Fibroblast of upper back skin (primary cell): ENCODE measurements at places on chromosomes 6 and 20.
A peak's percentile ranks its signal among the peaks of the same experiment; 100 is the strongest.

DNA sequence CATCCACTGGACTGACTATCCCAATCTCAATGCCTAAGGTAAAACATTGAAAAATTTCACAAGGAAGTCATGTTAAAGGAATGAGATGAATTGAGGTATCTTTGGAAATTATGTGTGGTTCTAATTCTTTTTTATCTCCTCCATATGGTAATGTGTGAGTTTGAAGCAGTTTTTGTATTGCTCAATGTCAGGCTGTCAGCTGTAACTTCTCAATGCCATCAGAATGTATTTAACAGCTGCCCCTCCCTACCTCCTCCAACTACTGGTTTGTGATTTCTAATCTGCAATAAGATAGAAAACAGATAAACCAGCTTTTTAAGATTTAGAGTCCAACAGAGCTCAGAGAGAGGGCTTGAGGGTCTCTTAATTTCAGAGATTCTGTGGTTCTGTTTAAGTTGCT lies 1005.8 kb upstream of the ADGRB3 start:
- peak; percentile 82 for DNase-seq

DNA sequence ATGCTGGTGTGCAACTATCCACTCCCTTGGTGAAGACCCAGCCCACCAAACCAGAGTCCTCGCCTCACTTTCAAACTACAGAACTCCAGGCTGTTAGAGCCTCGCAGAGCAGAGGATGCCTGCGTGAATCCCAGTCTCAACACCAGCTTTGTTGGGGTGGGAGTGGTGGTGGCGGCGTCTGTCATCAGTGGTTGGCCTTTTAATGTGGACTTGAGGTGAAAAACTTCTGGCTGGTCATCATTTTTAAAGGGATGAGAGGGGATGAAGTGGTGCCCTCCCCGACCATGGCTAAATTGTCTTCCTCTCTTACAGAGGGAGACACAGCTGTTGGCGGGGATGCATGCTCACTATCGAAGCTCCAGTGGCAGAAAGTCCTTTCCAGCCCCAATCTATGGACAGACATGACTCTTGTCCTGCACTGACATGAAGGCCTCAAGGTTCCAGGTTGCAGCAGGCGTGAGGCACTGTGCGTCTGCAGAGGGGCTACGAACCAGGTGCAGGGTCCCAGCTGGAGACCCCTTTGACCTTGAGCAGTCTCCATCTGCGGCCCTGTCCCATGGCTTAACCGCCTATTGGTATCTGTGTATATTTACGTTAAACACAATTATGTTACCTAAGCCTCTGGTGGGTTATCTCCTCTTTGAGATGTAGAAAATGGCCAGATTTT lies 54.9 kb downstream of the EZR start:
- no peak for DNase-seq

DNA sequence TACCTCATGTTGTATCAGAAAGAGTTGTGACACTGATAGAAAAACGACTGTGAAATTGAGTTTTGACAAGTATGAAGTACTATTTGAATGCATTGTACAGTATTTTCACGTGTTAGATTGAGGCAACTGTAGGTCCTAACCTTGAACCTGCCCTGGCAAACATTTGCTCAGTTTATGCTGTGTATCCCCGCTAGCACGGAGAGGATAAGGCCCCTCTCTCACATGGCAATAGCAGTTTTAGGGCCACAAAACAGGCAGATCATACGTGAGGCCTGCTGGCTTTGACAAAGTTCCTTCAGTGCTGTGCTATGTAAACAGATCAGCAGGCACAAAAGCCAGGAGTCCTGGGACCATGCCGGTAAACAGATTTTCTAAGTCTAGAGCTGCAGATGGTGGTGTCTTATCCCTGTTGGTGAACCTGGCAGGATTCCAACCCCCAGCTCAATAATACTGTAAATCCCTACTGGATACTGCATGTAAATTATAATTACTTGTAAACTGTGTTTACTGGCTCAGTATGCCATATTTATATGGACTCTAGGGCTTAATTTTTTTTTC lies 23.8 kb upstream of the FAM217A start:
- no peak for DNase-seq

DNA sequence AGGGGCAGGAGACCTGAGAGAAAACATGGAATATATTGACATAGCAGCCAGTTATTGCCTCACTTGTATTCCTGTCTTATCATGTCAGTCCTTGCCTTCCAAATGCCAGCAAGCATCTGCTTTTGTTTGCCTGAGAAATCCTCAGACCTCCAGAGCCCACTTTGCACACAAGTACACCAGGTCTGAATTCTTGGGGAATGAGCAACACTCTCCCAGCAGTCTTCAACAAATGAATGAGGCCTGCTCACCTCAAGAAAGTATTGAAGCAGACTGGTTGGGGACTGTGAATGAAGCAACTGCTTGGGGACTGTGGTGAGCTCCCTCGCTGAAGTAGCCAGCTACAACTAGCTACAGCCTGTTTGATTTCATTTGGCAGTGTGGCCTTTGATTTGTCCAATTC lies 172.8 kb upstream of the SPTLC3 start:
- peak; percentile 0 for DNase-seq

DNA sequence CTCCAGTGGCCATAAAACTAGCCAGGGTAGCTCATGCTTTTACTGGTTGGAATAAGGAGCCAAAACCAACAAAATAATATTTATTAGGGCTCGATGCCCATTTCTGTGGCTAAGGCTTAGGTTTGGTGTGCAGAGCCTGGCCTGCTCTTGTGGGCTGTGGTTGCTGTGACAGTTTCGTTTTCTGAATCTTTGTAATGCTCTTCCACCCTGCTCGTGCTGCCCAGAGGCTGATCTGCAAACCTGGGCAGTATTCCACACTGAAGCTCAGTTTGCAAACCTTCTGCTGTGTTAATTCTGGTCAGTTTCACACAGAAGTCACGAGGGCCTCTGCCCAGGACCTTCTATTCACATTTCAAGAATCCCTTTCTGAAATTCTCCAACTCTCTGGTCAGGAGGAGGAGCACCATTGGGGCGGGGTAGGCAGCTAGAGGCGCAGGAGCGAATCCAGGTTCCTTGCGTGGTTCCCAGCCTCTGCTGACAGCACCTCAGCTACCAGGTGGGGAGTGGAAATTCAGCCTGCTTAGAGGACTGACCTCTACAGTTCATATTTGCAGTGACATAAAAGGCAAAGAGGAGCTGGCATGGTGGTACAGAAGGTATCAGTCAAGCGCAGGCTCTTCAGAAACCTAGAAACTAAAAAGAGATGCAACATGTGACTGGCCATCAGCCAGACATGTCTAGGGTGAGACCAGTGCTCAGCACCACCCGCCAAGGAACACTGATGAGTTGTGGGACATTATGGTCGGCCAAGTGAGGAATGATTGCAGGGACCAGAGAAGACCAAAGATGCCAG lies 14.3 kb upstream of the C20orf144 start:
- DNase-seq: peak; percentile 39

DNA sequence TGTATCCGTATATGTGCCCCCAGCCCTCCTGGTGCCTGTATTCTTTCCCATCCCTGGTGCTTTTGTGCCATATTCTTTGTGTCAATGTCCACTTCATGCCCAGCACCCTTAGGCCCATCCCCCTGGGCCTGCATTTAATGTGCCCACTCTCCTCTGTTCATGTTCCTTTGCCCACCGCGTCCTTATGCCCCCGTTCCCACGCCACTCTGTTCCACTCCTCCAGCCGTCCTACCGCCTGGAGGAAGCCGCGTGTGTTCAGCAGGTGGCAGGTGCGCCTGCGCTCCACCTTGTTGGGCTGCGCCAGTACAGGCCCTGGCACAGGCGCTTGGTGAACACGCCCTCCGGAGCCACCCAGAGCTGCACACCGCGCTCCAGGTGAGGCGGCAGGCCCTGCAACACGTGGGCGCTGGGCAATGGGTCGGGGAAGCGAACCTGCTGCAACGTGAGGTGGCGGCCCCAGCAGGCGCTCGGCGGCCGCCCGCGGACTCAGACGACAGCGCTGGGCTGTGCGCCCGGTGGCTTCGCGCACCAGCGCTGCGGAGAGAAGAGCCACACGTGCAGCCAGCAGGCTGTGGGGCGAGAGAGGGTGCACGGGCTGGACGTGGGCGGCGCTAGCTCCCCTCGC lies 4.0 kb upstream of the FOXS1 start:
- no peak for DNase-seq

GRCh38 chr20:53500651-53501050 lies 93.0 kb downstream of the ZNF217 start:
- no peak for DNase-seq

GRCh38 chr20:31260326-31260932 lies 3.0 kb downstream of the DEFB115 start:
- no peak for DNase-seq

DNA sequence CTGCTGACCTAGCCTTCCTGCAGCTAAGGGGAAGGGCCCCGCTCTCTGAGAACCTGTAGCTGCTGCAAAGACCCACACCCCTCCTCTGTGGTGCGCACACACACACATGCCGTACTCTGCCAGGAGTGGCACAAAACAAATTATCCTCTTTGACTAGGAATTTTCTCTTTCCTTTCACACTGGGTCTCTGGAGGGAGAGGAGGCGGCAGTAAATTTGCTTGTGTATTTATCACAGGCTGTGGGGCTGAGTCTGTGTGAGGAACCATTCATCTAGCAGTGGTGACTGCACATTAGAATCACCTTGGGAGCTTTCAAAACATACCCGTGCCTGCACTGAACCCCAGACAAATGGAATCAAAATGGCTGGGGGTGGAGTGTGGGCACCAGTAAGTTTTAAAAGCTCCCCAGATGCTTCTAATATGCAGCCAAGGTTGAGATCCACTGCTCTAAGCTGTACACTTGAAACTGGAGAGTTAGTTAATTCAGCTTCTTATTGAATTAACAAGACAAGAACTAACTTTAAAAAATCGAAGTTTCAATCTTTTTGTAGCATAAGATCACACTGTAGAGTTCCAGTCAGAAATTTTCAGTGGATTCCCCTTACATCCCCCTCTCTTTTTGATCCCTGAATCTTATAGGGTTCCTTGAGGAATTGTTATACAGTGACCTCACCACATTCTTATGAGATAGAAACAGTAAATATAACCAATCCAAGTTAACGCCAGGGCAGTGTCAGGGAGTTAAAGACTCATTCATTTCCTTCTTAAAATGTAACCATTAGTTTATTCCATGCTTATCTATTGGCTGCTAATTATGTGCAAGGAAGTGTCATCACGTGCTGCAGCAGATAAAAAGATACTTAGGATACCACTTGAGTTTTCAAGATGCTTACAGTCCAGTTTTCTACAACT lies 29.8 kb upstream of the GMDS start:
- peak; percentile 53 for DNase-seq
